ENCODE measurements at places on chromosomes 7 and 10.

GRCh38 chr10:36425131-36425797 lies 700.1 kb upstream of the ANKRD30A start:
- DNase-seq, result no peak

DNA sequence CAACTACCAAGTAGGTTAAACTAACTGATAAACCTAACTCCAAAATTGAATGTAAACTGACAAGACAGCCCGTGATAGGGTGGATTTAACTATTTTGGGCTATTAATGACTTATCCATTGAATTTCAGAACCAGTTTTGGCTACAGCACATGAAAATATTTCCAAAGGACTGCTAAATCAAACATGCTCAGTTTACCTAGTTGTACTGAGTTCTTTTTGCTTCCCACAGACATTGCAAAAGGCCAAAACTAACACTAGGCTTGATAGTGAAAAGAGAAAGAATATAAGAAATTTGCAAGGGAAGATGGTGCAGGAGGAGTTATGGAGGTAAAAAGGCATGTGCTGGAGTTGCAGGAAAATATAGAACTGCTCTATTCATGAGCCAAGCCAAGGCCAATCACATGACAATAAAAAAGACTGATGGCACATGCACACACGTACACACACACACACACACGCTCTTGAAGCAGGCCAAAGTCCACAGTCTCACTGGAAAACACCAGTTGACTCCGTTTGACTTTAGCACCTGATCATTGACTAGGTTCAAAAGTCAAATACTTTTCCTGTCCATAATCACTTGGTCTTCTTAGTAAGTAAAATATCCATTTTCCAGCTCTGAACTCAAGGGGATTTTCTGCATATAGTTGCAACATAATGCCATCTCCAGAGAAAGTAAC lies 76.0 kb upstream of the AGBL3 start:
- DNase-seq, result no peak

DNA sequence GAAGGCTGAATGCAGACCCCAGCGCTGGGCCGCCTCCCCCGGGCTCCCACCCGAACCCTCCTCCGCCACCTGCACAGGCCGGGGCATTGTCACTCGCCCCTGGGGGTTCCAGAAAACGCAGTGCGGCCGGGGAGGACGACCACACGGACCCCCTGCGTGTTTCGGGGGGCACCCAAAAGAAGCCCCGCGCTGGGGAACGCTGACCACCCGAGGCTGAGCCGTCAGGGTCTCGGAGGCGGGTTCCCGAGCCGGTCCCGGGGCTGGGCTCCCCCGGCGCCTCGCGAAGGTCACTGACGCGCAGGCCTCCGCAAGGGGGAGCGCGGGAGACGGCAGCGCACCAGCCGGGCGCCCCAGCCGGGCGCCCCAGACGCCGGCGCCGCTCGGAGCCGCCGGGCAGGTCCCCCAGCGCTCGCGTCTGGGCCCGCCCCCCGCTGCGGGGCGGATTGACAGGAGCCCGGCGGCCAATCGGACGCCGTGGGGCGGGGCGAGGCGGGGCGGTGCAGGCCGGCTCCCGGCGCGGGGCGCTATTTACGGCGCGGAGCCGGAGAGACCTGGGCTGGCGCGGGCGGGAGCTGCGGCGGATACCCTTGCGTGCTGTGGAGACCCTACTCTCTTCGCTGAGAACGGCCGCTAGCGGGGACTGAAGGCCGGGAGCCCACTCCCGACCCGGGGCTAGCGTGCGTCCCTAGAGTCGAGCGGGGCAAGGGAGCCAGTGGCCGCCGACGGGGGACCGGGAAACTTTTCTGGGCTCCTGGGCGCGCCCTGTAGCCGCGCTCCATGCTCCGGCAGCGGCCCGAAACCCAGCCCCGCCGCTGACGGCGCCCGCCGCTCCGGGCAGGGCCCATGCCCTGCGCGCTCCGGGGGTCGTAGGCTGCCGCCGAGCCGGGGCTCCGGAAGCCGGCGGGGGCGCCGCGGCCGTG lies at the start of gene BAMBI:
BAMBI (plus strand) TSS at position 554 of the 920 bp plus-strand sequence. CDS start 377 bp downstream, outside the sequence.
- DNase-seq, result peak; percentile 69

DNA sequence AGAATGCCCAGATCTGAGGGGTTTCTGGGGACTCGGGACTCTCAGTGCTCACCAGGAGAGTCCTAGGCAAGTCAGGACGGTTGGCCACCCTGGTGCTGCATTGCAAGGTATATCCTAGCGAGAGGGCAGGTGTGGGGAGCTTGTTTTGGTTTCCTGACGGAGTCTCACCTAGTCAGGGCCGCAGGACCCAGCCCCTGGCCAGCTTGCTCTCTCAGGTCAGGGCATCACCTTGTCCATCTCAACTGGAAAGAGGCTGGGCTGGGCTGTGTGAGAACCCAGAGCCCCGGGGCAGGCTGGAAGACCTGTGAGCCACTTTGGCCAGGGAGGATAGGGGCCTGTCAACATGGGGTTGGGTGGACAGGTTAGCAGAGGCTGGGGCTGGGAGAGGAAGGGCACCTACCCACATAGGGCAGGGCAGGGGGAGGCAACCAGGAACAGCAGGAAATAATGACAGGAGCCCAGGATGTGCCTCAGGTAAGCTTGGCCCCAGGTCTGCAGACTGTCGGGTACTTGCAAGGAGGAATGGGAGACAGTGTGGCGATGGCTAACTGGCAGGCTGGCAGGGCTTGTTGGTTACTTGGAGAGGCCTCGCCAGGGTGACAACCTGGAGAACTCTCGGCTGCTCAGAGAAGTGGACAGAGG lies 31.5 kb downstream of the DNAJB12 start:
- DNase-seq, result no peak

- DNase-seq, result no peak
These were observed 49.0 kb downstream of the MTPN start for GRCh38 chr7:135928136-135928535.

GRCh38 chr10:5666008-5666840 lies at the start of gene ASB13:
ASB13 (minus strand) TSS chr10:5666595; CDS start chr10:5666551, 44 bp downstream.
- DNase-seq, result no peak

DNA sequence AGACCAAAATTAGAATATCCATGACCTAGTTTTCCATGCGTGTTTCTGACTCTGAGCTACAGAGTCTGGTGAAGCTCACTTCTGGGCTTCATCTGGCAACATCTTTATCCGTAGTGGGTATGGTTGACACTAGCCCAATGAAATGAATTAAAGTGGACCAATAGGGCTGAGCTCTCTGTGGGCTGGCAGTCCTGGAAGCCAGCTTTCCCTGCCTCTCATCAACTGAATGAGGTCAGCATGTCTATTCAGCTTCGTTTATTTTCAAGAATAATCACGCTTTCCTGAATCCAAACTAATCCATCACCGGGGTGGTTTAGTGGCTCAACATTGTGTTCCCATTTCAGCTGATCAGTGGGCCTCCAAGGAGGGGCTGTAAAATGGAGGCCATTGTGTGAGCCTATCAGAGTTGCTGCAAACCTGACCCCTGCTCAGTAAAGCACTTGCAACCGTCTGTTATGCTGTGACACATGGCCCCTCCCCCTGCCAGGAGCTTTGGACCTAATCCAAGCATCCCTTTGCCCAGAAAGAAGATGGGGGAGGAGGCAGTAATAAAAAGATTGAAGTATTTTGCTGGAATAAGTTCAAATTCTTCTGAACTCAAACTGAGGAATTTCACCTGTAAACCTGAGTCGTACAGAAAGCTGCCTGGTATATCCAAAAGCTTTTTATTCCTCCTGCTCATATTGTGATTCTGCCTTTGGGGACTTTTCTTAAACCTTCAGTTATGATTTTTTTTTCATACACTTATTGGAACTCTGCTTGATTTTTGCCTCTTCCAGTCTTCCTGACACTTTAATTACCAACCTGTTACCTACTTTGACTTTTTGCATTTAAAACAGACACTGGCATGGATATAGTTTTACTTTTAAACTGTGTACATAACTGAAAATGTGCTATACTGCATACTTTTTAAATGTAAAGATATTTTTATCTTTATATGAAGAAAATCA lies 35.5 kb downstream of the CAV1 start:
- no peak for DNase-seq

- DNase-seq, result no peak
These were observed 6.6 kb upstream of the TPK1 start for GRCh38 chr7:144842377-144842851.

- DNase-seq, result no peak
These were observed 312.4 kb upstream of the DGKB start for GRCh38 chr7:15214976-15215375.

GRCh38 chr10:7593063-7593462 lies 73.7 kb downstream of the ITIH5 start:
- DNase-seq, result peak; percentile 17

DNA sequence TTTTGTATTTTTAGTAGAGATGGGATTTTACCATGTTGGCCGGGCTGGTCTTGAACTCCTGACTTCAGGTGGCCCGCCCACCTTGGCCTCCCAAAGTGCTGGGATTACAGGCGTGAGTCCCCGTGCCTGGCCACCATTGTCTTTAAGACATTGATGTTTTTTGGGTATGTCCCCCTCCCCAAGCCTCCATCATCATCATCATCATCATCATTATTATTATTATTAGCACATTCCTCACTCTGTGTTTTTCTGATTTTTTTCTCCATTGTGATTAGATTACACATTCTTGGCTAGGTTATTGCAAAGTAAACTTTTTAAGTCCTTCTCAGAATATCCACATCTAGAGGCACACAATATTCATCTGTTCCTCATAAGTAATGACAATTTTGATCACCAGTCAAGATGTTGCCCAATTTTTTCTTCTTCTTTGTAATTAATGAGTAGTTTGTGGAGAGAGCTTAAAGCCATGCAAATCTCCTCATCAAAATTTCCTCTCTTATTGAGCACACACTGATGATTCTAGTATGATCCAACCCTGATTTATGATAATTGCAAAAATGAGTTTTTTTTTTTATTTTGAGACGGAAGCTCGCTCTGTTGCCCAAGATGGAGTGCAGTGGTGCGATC lies 47.5 kb downstream of the EPC1 start:
- no peak for DNase-seq

DNA sequence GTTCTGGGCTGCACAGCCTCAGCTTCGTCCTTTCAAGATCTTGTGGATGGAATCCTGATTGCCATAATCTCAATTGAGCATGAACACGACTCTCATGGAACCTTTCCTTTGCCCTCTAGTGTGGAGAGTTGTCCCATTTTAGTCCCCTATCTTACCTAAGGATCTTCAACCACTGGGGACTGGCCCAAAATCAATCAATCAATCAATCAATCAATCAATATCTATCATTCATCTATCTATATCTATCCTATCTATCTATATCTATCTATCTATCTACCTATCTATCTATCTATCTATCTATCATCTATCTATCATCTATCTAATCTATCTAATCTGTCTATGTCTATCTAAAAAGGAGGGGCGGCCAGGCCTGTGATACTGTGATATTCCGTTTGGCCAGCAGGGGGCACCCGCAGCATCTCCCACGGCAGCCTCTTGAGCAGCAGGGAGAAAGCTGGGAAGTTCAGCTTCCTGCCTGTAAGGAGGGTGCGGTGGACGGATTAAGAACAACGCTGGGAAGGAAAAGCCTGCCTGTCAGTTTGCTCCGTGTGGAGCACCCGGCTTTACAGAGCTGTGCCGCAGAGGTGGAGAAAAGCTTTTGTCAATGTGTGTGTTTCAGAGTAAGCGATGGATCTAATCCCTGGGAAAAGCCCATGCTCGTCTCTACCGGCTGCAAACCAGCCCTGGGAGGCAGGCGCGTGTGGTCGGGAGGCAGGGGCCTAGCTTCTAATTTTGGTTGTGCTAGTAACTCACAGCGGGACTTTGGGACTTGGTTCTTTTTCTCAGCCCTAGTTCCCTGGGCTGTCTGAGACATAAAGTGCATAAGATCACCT lies 124.9 kb downstream of the SH2D4B start:
- peak; percentile 75 for DNase-seq
